Thoracic aorta (tissue), 2 donors: ENCODE measurements at places on chromosomes 3 and 15. TPM values are rescaled to one million over a fixed set of nuclear protein-coding genes. Genes with fewer than 3 reads are reported as not detected.

The MCCC1 gene
- 23.4 TPM for total RNA-seq

The CD200R1 gene
- total RNA-seq = 3.2 TPM

The APOD gene
- total RNA-seq = 153 TPM

The VGLL3 gene
- total RNA-seq = 45.6 TPM

The DTX3L gene
- total RNA-seq = 31.5 TPM

The ANKRD63 gene
- not detected for total RNA-seq
